T-helper 2 cell treated with Interferon-gamma antibody and Interleukin-4, amounts not matched to agents 5 μg/mL and 100 μg/mL, for 36 hours (primary cell): ENCODE measurements at places on chromosomes 7 and 10.

DNA sequence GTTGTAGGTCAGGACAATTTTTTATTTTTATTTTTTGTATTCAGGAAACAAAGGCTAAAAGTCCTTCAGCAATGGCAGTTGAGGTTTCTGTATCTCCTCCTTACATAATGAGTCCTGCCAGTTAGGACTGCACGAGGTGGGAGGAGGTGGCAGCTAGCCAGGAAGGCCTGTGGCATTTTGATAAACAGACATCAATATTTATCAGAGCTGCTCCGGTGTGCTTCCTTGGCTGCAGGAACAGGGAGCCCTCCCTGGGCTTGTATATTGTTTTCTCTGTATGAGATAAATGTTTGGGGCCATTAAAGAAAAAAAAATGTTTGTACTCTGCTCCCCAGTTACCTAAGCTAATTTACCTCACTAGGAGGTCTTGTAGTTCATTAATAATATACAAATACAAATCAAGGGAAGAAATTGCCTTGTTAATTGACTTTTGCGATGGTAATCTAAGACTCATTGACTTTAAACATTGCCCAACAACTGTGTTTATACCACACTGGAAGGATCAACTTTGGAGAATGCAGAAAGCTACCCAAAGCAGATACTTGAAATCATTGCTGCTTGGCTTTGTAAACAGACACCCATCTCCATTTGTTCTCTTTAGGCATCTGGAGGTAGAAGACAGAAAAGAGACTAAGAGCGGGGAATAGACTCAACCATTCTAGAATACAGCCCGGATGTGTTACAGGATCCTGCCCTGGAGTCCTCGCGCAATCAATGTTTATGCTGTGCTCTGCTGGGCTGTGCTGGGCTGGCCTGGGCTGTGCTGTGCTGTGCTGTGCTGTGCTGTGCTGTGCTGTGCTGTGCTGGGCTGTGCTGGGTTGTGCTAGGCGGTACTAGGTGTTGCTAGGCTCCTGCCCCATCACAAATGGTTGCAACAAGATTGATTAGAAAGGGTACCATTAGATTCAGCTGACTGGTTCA, 36.5 kb upstream of the PDZD8 start:
- no peak for DNase-seq

DNA sequence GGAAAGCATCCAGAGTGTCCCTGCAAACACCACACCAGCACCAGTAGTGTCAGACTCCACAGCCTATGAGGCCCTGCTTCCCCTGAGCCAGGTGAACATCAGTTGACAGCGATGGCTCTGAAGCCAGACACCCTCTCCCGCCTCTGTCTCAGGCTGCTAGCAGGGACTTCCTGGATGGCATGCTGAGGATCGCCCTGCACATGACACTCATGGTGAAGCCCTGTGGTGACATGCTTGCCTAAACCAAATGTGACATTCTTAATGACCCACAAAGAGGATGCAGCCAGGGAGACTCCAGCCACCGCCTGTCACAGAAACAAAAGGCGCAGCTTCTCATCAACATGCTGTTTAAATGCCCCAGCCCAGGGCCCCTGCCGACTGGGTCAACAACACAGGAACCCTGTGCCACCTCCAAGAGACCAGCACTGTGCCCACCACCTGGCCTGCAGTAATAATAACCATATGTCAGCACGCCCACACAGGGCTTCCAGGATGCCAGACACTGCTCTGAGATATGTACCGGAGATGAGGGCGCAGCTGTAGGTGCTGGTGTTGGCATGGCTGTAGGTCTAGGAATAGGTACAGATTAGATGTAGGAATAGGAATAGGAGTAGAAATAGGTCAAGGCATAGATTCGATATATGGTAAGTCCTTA, 81.3 kb downstream of the GRID1 start:
- no peak for DNase-seq

DNA sequence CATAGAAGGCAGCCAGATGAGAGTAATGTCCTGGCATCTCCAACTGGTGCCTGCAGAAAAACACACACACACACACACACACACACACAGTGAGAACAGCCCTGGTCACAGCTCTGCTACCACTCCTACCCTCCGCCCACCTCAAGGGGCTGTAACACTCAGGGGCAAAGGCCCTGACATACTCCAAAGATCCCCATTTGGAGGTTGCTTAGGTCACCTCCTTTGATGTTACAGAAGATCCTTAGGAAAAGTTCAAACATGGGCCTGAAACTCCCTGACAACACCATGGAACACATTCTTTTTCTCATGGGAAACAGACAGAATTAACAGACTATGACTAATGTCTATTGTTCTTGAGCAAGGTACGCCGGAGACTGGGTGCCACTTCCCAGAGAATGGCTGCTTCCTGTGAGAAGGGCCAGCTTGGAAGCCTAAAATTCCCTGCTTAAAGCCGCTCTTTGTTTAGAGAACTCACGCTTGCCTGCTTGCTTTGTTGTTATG, 27.7 kb downstream of the DENND11 start:
- no peak for DNase-seq

GRCh38 chr10:121115154-121115553, 264.0 kb downstream of the WDR11 start:
- no peak for DNase-seq

GRCh38 chr10:70834441-70835151, 18.8 kb downstream of the SGPL1 start:
- no peak for DNase-seq

DNA sequence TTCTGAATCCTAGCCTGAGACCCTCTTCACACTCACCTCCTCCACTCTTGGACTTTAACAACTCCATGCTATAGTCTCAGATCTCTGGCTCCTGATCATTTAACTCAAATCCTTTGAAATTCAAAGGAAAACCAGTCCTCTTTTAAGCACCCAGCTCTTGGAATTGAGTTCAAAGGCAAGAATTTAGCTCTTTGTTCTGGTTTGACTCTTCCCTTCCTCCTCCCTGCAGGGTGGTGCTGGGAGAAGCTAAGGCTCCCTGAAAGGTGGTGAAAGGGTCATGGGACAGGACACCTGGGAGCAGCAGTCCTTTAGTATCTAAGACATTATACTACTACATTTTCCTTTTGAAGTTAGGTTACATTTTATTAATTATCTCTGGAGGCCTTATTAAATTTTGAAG, 259.4 kb downstream of the CCSER2 start:
- no peak for DNase-seq

GRCh38 chr7:124943472-124943871, 13.8 kb upstream of the POT1 start:
- no peak for DNase-seq
